ENCODE measurements at places on chromosomes 12 and 14.

GRCh38 chr12:67451206-67451605, 182.0 kb downstream of the CAND1 start:
- no peak for DNase-seq

DNA sequence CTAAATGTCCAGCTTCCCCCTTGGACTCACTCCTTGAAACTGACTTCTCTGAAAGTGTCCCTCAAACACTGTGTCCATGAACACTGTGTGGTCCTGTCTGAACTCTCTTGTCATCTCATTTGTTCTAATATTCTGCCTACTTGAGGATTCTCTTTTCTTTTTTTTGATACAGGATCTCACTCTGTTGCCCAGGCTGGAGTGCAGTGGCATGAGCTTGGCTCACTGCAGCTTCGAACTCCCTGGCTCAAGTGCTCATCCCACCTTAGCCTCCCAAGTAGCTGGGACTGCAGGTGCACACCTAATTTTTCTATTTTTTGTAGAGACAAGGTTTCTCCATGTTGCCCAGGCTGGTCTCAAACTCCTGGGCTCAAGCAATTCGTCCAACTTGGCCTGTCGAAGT, 4.9 kb upstream of the HEBP1 start:
- DNase-seq = no peak

DNA sequence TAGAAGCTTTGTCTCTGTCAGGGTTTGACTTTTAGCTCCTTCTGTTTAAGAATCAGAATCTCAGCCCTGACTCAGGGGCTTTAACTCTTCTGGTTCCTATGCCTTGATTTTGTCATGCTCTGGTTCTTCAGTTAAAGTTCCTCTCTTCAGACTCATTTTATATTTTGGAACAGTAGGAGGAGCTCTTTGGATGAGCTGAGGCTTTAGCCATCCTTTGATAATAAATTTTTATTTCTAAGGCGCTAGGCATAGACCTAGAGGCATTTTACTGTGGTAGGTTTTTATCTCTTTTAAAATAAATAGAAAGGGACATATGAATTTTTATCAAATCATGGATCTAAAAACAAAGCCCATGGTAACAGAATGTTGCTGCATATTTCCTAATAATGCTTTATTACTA, 51.7 kb downstream of the ATP23 start:
- peak; percentile 16 for DNase-seq

- no peak for DNase-seq
These were observed 41.3 kb downstream of the CDC42BPB start for GRCh38 chr14:103016071-103016470.

DNA sequence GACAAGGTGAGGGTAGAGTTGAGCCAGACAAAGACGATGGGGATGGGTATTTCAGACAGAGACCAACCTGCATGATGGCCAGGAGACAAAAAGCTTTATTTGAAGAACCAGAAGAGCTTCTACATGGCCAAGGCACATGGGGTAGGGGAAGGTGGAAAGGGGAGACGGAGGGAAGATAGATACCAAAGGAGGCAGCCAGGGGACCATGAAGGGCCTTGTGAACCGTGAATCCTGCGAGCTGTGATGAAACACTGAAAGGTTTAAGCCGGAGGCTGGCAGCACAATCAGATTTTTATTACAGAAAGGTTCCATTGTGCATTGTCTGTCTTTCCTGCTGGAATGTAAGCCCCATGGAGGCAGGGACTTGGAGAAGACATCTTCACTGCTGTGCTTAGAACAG, 72.4 kb downstream of the PLXNC1 start:
- DNase-seq = no peak
